A673 (cell line): ENCODE measurements at places on chromosomes 13 and 19.

GRCh38 chr13:34164582-34164981, 346.6 kb downstream of the RFC3 start:
- no peak for DNase-seq

DNA sequence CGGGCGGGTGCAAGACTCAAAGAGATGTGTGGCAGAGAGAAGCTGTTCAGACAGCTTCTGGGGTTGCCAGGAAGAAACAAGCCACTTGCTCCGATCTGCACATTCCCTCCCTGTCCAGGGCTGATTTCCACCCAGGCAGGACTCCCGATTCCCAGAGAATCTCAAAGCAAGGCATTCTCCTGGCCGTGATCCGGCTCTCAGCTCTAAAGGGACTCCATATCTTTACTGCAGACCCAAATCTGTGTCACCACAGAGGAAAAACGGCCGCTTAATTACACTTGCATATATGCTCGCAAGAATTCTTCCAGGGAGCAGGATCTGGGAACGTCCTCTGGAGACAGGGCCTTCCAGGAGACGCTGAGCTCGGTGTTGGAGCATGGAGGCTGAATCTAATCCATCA, 25.7 kb downstream of the GNG7 start:
- DNase-seq, result no peak

GRCh38 chr19:39046037-39046821, 13.9 kb upstream of the FBXO27 start:
- DNase-seq, result peak; percentile 82

DNA sequence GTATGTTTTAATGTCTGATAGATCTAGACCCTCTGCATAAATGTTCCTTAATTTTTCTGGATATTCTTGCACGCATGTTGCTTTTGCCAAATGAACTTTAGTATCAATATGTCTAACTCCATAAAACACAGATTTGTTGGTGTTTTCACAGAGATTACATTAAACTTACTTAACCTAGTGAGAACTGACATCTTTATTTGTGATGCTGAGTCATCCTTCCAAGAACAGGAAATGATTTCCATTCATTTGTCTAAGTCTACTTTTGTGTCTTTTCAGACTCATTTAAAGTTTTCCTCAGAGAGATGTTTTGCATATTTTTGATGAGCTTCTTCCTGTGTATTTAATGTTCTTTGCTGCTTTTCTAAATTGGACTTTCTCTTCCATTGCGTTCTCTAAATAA, 184.0 kb downstream of the SLC7A1 start:
- peak; percentile 90 for DNase-seq

DNA sequence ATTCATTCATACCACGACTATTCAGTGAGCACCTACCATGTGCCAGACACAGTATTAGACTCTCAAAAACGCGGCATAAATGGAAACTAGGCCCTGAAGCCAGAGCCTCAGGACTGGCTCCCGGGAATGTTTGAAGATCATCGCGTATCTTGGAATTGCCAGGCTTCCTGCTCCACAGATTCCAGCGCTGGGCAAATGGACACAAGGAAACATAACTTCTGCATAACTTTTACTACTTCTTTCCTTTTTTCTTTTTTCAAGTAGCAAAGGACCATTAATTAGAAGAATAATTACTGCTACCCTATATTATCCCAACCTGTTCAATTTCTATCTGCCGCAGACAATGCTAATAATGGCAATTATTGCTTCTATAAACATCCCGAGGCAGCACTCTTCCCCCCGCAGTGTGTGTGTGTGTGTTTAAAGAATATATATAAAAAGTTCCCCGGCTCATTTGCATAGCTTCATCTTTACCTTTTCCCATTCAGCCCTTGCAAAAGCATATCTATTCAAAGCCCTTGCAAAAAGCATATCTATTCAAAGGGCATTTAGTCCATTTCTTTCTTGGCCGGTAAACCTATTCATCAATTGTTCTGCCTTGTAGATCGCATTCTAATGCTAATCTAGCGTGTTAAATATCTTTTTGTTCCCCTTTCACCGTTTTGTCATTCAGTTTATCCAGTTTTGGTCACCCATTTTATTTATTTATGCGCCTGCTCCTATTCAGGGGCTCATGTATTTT, 6.1 kb downstream of the SOX21 start:
- DNase-seq, result no peak

DNA sequence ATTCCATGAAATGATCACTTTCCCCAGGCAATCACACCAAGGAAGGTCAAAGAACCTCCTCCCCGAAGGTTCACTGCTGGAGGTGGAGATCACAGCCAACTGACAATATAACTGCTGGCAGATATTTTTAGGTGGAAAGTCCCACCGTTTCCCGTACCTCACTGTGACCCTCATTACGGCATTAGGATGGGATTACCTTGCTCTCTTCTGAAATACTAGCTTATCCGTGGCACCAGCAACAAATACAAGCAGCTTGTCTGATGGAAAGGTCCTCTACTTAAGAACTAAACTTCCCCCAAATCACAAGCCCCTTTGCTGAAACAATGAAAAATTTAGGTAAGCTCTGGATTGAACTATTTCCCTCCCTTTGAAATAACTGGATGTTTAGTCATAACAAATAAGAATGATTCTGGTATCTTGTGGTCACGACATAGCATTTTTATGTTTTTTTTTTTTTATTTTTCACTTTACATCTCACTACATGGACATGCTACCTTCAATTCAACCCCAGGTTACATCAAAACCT, 178.9 kb downstream of the COL4A1 start:
- no peak for DNase-seq

- DNase-seq, result no peak
These were observed 45.4 kb downstream of the ZIC5 start for GRCh38 chr13:99926014-99926731.

DNA sequence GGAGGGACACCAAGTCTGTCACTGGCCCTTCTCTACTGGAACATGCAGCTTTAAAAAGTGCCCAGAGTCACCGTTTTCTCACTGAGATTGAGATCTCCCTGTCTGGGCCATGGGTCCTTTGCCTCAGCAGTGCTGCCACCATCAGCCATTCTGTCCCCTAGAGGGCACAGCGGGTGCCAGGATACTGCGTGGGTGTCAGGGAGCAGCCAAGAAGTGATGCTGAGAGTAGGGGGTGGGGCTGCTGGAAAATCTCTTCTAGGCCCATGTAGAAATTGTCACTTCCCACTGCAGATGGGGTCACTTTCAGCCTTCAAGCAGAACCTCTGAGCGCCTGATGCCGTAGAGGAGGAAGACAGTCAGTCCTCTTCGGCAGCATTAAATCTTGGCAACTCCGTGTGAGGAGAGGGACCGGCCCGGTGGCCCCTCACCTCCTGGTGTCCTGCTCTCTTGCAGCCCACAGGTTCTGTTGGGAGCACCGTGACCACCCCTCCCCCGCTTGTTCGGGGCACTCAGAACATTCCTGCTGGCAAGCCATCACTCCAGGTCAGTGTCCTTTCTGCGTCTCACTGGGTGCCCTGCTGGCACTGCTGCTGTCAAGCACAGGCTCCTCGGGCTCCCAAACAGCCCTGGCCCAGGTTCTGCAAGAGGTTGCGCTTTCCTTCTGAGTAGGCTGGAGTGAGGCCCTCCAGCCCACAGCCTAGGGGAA, 21.4 kb downstream of the TSSK6 start:
- peak; percentile 80 for DNase-seq

DNA sequence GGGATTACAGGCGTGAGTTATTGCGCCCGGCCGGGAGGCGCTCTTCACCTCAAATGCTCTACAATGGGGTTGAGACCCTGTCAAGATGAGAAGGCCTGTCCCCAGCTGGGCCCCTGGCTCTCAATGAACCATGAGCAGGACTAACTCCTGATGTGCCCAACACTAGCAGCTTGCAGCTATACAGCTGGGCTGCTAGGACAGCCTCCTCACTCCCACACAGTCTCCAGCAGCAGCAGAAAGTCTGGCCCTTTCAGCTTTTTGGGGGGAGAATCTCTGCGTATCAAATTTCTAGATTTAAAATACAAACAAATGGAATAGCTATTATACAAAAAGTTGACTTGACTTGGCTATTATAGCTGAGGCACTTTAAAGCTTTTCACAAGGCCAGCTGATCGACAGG, 30.2 kb downstream of the TMTC4 start:
- DNase-seq, result peak; percentile 60

DNA sequence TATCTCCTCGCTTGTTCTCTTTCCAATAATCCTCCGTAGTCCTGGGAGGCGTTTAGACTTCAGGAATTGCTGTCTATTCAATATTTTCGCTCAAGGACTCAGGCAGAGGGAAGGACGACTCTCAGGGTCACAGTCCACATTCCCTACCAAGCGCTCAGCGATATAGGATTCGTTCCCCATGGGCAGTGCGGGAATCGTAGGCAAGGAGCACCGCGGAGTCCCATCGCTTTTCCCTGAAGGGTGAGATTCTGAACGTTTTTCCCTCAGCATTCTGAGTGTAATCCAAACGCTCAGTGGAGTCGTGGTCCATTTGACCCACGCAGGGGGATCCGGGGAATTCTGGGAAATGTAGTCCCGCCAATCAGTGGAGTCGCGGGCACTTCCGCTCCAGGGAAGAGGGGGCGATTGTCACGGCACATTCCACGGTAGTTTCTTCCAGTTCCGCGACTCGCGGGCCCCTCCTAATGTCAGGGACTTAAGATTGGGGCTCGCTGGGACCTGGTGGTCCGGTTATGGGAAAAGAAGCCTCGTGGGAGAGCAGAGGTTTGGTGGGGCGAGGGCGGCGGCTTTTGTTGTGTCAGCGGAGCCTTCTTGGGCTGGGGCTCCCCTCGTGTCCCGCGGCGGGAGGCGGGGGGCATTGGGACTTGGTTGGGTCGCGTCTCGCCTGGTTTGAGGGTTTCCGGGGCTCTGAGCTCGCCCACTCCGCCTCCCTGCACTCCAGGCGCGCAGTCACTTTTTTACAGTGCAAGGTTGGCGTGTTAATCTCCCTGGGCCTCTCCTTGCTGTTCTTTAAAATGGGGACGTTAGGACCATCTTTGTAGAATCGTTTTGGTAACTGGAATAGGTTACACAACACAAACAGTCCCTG, at the start of gene ZNF234:
TSS of gene ZNF234 (plus strand) at position 364 of the 868 bp plus-strand sequence. CDS start 3,079 bp downstream, outside the sequence.
- DNase-seq, result peak; percentile 91

- DNase-seq, result no peak
These were observed 176.9 kb downstream of the KDM4B start for GRCh38 chr19:5145521-5146511.

DNA sequence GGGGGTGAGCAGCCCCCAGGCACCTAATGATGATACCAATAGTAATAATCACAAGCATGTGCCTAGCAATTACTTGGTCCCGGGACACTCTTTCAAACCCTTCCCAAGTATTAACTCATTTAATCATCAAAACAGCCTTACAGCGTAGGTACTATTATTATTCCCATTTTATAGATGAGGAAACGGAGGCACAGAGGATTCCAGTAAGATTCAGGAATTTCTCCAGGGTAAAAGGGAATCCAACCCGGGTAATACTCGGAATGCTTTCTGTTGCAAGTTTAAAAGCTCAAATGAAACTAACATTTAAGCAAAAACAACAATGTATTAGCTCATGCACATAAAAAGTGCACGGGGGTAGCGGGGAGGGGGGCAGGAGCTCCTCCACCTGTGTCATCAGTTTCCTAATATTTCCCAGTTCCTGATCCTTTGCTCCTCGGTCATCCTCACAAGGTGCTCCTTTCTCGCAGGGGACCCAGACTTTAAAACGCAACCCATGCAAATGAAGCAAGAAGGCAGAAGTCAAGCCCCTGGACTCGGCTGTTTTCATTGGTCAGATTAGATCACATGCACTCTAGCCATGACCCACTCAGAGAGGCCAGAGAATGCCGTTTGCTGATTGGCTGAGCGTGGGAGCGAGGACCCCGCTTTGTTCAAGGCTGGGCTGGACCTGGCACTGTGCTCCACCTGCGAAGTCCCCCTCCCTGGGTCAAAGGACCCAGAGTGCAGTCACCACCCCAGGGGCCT, 38.3 kb upstream of the C19orf12 start:
- no peak for DNase-seq

DNA sequence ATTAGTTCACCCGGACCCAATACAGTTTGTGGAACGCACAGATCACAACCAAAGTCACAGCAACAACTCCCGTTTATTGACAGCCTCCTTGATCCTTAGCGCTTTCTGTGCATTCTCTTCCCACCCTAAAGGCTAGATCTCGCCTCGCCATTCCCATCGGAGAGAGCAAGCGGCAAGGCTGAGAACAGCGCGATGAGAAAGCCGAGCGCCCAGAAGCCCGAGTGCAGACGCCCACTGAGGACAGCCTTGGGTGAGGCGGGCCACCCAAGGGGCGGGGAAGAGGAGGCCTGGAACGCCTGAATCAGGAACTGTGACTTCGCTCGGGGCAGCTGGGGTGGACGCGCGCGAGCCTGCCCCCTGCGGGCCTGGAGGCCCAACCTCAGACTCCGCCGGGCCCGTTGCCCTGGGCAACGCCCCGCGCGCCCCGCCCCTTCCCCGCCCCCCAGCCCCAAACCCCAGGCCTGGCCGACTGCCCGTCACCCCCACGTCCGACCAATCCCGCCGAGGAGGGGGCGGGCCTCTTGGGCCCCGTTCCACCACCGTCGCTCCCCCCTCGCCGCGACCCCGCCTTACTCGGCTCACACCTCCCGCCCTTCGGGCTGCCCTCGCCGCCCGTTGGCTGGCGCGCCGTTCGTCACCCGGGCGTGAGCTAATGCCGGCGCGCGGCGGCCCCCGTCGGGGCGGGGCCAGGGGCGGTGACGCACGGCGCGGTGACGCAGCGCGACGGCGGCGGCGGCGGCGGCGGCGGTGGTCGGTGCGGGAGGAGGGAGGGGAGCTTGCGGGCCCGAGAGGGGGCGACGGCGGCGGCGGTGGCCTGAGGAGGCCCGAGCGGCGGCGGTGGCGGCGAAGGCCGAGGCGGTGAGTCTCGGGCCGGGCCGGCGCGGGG, at the start of gene SAMD4B:
TSS of gene SAMD4B (plus strand) at position 703 of the 886 bp plus-strand sequence. CDS start 14,473 bp downstream, outside the sequence.
- peak; percentile 99 for DNase-seq

- DNase-seq, result no peak
These were observed 281.0 kb downstream of the ATP8A2 start for GRCh38 chr13:25652764-25653163.

GRCh38 chr19:5264453-5264852, 76.2 kb downstream of the PTPRS start:
- no peak for DNase-seq

DNA sequence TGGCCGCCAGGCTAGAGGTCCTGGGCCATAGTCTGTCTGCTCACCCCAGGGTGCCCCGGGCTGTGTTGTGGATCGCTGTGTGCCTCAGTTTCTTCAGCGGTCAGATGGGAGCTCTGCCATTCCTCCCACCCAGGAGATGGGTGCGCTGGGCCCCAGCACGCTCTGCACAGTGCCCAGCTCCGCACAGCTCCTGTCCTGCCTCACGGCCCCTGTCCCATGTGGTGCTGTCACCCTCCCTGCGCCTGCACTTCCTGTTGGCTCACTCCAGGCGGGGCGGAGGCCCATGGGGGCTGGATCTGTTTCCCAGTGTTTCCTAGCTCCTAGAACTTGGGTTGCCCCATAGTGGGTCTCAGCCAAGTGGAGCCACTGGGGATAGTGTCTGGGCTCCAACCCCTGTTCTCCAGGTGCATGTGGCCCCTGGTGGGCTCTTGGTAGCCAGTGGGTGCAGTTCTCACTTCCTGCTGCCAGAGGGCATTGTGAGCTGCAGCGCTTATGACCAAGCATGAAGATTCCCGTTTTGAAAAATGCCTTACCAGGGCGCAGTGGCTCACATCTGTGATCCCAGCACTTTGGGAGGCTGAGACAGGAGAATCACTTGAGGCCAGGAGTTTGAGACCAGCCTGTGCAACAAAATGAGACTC, 69.8 kb downstream of the KDM4B start:
- peak; percentile 73 for DNase-seq
